SK-N-SH treated with all-trans-retinoic acid at 6 μM for 48 hours (cell line): ENCODE measurements at places on chromosomes 3 and 15.

GRCh38 chr15:78421238-78421965 lies 16.6 kb upstream of the IREB2 start:
- ATAC-seq: peak; percentile 19

GRCh38 chr3:176961916-176962315 lies 235.4 kb downstream of the TBL1XR1 start:
- no peak for ATAC-seq

- ATAC-seq: no peak
Measured at GRCh38 chr15:87944050-87944449, 312.5 kb downstream of the NTRK3 start.

DNA sequence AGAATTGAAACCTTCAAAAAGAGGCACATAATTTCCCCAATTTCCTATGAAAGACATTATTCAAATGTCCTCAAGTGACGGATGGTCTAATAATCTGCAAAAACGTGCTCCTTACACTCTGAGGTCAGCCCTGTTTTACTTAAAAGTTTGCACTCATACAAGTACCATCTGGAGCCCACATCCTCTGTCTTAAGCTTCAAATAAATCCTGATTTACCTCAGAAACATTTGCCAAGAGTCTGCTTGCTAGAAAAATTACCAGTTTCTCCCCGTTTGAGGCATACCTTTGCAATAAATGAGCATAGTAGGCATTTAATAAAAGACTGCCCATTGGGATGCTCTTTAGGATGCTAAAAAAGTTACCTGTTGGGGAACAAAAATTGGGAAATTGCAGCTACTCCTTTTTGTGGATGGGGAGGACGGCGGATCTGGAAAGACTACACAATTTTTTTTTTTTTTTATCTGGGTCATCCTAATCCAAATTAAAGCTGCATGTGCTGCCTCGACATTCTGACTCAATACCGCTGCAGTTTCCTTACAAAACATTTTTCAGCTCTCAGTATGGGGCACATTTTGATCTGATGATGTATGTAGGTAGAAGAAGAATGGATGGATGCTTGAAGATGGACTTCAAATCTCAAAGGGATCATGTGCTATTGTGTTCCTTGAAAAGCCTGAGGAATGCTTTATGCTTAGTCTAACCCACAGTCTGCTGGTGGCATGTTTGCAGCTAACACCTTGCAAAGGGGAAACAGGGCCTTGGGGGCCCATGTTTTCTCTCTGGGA lies 233.7 kb upstream of the ADAMTS9 start:
- ATAC-seq: no peak

GRCh38 chr3:63914312-63914711 lies 2.1 kb upstream of the SCAANT1 start:
- no peak for ATAC-seq

- ATAC-seq: no peak
Measured at GRCh38 chr3:43032646-43033628, 53.8 kb downstream of the GASK1A start.

DNA sequence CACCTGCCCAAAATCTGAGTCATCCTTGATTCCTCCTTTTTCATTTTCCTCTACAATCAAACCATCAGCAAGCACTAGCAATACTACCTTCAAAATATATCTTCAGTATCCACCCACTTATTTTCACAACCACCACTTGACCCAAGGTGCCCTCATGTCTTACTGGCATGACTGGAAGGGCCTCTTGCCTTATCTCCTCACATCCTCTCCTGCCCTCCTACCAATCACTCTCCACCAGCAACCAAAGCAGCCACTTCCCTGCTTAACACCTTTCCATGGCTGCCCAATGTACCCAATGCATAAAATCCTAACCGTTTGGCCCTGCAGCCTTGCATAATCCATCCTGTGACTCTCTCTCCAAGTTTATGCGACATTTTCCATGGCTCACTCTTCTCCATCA lies 76.0 kb downstream of the MTHFS start:
- ATAC-seq: no peak

- peak; percentile 43; the same call in 2 of the 3 replicates for ATAC-seq
Measured at GRCh38 chr3:11995120-11995519, 9.1 kb upstream of the SYN2 start.

DNA sequence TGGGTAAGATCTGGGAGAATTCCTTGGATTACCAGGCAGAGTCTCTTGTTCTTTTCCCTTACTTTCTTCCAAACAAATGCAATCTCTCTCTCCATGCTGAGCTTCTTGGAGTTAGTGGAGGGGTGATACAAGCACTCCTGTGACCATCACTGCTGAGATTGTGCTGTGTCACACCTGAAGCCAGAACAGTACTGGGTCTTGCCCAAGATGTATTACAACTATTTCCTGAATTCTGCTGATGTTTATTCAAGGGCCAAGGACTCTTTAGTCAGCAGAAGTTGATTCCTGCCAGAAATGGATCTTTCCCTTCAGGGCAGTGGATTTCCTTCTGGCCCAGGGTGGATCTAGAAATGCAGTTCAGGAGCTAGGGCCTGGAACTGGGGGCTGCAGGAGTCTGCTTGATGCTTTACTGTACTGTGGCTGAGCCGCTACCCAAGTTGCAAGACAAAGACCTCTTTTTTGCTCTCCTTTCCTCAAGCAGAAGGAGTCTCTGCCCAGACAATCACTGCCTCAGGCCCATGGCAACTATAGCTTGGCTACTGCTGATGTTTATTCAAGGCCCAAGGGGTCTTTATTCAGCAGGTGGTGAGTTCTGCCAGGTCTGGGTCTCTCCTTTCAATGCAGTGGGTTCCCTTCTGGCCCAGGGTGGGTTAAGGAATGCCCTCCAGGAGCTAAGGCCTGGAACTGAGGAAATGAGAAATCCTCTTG lies 98.8 kb downstream of the SH3GL3 start:
- no peak for ATAC-seq

DNA sequence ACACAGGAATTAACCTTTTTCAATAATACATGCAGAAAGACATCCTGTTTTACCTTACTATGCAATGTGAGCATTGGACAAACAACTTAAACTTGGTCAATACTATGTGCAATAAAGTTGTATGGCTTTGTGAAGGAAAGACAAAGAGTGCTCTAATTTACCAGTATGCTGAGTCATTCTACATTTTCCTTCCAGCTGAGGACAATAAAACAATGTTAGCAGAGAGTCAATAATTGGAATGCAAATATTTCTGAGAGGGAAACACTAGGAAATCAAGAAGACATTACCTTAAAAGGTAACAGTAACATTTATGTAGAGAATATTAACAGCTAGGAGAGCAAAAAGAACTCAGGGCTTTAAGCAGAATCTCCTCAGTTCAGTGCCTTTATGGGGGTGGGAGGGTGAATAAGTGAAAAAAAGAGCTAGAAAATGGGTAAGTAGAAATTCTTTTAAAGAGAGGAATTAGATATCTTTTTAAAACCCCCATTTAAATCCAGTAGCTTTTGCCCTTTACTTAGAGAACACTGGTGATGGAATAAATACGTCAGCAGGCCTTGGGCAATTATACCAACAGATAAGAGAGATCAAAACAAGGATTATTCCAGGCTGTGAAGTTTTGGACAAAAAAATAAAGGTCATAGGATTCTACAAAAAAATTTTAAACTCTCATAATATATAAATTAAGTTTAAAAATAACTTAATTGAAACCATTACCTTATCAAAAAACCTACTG lies 11.6 kb upstream of the HGD start:
- peak; percentile 70 for ATAC-seq

DNA sequence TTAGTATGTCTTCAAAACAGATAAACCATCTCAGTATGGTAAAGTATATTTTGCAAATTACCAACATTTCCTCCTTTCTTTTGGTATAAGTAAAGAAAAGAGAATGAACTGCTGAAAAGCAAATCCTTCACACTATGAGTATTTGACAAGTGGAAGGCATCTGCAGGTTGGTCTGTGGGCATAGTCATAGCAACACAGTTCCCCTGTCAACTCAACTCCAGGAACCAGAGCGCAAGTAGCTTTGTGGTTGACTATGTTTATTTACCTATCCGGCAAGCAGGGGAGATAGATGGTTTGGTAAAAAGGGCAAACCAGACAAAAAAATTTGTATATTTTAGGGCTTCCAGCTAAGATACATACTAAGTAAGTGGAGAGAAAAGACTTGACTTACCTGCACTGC lies 88.3 kb upstream of the PPIB start:
- ATAC-seq: no peak

DNA sequence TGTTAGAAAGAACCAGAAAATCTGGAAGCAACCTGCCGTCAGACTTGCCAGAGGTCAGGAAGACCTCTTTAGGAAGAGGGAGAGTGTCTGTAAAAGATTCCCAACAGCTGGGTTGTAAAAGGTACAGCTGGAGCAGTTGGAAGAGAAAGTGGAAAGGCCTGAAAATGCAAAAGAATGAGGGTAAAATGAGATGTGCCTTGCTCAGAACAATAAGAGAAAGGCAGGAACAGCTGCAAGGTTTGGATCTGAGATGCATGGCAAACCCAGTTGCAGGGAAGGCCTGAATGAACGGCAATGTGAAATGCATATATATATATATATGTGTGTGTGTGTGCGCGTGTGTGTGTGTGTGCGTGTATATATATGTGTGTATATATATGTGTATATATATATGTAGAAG lies 88.1 kb downstream of the ZIC1 start:
- ATAC-seq: no peak

- no peak for ATAC-seq
Measured at GRCh38 chr3:16836505-16837237, 48.1 kb upstream of the PLCL2 start.

- ATAC-seq: no peak
Measured at GRCh38 chr15:31953478-31953877, 76.8 kb upstream of the CHRNA7 start.

DNA sequence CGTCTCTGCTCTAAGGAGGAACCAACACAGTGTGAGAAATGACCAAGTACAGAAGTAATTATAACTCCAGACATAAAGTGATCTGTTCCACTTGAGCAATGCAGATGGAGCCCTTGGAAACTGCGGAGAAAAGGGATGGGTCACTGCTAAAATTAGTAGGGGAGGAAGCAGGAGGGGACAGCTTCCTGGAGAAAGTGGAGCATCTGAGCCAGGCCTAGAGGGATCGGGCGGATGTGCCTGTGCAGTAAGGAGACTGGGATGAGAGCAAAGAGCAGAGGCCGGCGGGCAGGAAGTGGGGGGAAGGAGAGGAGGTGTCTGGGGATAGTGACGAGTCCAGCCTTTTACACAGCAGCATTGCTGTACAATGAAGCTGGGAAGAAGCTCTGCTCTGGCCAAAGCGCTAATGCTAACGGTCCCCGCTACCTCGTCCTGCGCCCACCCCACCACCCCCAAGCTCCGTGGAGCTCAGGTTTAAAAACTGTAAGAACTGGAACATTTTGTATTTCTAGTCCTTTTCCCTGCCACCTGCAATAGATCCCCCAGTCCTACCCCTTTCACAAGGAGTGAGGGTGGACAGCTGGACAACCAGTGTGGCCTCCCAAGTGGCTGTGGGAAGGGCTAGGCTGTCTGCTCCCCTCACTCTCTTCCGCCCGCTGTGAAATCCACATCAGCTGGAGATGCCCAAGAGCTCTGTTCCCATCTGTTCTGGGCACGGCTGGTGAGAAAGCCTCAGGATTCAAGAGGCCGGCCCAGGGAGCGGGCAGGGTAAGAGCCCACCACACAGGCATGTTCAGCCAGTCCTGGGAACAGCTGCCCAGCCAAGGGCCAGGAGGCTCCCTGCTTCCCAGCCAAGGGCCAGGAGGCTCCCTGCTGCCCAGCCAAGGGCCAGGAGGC lies 53.0 kb upstream of the HES1 start:
- ATAC-seq: no peak; the same call in 1 of the 3 replicates

- ATAC-seq: peak; percentile 39; the same call in 1 of the 3 replicates
Measured at GRCh38 chr3:58588030-58588614, 10.9 kb upstream of the FAM107A start.

DNA sequence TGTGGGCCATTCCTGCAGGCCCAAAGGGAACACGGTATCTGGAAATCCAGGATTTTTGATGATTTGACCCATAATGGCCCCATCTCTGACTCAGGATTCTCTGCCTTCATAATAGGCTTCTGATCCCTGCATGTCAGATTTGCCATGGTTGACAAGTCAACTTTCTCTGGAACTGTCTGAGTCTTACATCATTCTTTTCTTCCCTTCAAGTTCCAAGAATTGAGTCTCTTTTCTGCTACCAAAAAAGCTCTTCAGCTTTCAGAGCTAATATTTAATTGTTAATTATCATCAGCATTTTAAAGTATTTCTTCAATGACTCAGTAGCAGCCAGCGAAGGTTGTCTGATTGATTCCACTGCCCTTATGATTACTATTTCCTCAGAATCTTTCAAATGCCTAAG lies 244.4 kb upstream of the COL8A1 start:
- ATAC-seq: no peak

DNA sequence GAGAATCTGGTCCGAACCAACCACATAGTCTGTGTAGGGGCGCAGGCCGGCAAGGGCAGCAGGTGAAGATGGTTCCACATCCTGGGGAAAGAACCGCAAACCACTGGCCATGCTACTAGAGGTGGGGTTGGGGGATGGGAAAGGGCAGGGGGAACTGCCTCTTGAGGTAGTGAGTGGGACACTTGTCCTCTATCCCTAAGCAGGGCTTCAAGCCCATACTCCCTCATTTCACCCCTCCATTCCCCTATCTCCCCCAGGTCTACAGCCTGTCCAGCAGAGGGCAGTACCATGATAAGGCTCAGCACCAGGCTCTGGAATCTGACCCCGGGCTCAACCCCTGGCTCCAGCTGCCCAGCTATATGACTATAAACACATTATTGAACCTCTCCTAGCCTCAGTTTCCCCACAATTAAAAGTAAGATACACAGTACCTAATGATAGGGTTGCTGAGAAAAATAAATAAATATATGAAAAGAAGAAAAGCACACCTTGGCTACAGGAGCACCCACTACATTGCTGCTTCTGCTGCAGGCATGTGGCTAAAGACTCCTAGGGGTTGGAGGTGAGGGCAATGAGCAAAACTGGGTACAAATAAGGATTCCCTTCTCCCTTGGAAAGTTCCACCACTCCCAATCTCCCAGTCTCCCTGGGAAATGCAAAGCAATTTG lies 6.3 kb downstream of the GORASP1 start:
- peak; percentile 84 for ATAC-seq

GRCh38 chr3:112770032-112770626 lies 76.5 kb downstream of the CD200R1L start:
- no peak for ATAC-seq

DNA sequence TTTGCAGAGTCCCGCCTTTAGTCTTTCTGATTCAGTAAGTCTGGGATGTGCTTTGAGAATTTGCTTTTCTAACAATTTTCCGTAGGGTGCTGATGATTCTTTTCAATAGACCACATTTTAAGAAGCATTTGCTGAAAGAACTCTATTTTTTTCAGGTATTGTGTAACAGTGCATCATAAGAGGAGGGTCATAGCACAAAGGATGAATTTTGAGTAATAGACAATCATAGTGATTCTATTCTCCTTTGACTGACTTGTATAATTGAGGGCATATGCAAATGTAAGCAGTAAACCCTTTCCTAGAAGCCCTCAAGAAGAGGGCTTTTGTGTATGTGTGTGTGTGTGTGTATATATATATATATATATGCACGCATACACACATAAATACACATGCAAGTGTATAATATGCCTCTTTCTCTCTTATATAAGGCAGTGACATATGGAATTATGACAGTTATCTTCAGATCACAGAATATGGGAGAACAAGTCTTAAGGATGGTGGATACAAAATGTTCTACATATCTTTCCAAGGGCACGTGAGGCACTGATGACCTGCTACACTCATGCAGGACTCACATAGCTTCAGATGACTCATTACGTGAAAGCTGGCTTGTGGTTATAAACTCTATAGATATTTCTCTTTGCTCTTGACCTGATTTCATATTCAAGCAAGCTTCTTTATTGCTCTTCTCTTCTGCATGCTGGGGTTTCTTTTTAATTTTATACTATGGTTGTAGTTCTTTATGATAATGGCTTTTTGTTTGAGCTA lies 6.5 kb upstream of the PLSCR1 start:
- ATAC-seq: peak; percentile 97
